Stimulated activated CD8-positive, alpha-beta memory T cell treated with anti-CD3 and anti-CD28 coated beads, Interleukin-7, amount 100 ng/mL, for 4 hours (primary cell): ENCODE measurements at places on chromosomes 13 and 19.

GRCh38 chr19:18771328-18772242 lies 19.5 kb downstream of the COMP start:
- no peak for DNase-seq

GRCh38 chr19:40143612-40144011 lies 47.6 kb upstream of the MAP3K10 start:
- peak; percentile 50 for DNase-seq

GRCh38 chr13:101626925-101627555 lies 174.6 kb downstream of the ITGBL1 start:
- DNase-seq: no peak

DNA sequence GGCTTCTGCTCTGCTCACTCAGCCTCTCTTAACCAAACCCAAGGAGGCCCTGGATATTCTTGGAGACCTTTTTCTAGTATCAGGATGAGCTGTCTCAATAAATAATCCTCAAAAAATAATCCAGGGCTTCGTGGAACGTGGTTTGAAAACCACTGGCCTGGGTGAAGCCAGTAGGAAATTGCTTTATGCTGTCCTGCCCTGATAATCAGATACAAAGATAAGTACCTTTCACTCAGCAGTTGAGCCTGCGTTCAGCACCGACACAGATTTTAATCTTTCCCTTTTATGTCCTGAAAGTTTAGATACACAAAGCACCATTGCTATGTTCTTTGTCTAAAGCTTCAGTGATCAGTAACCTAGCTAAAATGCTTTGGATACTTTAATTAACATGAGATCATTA lies 460.0 kb downstream of the RFC3 start:
- no peak for DNase-seq

DNA sequence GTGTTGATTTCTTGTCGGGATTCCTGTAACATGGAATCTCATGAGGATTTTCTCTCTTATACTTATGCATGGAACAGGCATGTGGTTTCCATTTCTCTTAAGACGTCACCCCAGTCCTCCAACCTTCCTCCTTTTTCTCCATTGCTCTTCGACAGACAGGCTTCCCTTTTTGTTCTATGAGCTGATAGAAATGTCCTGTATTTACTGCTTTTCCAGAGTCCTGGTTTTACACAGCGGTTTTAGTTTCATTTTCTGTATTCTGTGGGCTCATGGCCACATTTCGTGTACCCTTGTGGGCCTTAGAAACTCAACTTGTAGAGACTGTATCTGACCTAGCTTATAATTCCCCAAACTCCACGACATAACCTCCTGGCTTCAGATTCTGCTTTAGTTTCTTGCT lies 113.1 kb downstream of the PAN3 start:
- no peak for DNase-seq

GRCh38 chr19:41859618-41860418 lies at the start of gene RPS19:
Gene RPS19, plus strand, starts transcription at chr19:41860255. Its CDS starts 520 bp downstream, at chr19:41860775.
- DNase-seq: peak; percentile 97

DNA sequence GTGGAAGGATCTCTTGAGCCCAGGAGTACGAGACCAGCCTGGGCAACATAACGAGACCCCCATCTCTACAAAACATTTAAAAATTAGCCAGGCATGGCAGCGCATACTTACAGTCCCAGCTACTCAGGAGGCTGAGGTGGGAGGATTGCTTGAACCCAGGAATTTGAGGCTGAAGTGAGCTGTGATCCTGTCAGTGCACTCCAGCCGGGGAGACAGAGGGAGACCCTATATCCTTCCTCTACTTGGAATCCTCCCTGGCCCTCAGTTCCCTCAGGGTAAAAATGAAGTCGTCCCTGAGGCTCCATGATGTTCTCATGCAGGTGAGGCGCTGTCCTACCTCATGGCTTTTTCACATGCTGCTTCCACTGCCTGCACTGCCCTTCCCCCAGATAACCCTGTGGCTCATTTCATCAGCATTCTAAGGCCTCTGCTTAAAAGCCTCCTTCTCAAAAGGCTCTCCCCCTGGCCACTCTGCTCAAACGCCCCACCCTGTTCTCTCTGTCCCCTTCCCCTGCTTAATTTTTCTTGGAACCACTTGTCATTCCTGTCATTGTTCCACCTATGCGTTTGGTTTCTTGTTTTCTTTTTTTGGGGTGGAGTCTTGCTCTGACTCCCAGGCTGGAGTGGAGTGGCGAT lies 19.2 kb downstream of the DNM2 start:
- DNase-seq: no peak

- no peak for DNase-seq
Measured at GRCh38 chr13:113089693-113090414, 15.7 kb upstream of the F7 start.

DNA sequence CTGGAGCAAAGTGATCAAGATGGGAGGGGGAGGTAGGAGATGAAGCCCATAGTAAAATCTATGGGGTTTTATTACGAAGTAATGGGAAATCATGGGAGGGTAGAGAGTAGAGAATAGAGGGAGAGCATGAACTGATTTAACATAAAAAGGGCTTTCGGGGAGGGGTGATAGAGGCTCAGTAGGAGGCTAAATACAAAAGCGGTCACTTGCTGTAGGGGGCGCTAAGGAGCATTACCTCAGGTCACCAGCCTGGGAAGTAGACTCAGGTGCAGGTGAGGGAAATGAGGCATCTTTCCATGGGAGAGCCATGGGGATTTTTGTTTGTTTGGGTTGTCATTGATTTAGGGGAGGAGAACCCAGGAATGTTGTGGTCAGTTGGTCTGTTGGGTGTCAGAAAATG lies 14.1 kb downstream of the KRTDAP start:
- no peak for DNase-seq

GRCh38 chr19:40690693-40691420 lies 406 bp upstream of the NUMBL start:
- peak; percentile 86 for DNase-seq

DNA sequence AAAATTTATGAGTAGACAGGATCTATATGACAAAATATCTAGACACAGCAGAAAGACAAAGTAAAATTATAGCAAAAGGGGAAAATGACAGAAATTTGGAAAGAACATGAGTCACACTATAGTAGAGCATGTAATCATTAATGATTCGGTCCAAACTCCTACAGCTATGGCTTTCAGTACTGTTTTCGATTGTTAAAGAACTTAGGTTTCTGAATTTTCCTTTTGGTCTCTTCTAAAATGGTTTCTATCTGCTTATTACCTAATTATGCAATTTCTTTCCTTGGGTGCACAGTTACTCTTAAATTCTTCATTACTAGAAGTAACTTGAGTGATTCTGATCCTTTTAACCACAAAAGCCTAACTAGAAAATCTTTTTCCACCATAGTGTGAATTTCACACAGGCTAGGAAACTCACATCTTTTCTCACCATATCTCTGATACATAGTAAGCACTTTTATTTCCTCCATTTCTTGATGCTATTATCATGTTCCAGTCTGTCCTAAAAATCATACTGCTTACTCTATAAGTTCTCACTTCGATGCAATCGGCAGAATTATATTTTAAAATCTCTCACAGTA lies 1101.4 kb downstream of the PCDH9 start:
- DNase-seq: no peak

DNA sequence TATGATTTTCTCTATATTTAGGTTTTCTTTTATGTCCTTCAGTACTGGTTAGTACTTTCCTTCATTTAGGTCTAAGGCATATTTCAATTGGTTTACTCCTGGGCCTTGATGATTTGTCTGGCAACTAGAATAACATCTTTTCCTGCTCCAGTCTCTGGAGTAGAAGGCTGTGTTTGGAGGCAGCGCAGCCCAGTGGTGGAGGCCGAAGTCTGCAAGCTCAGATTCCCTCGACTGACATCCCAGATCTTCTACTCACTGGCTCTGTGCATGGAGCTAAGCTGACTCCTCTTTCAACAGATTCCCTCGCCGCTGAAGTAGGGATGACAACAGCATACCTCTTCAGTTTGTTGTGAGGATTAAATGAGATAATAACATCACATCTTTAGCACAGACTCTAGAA lies 141.0 kb downstream of the RAP2A start:
- DNase-seq: no peak

GRCh38 chr13:40485611-40486517 lies 180.6 kb downstream of the FOXO1 start:
- peak; percentile 43 for DNase-seq

GRCh38 chr13:77833331-77833863 lies 85.2 kb downstream of the EDNRB start:
- DNase-seq: no peak

GRCh38 chr13:31009166-31009565 lies 76.7 kb downstream of the TEX26 start:
- DNase-seq: no peak

- DNase-seq: no peak
Measured at GRCh38 chr13:41970022-41970421, 9.1 kb upstream of the VWA8 start.

GRCh38 chr19:35936738-35937268 lies 629 bp downstream of the LRFN3 start:
- no peak for DNase-seq

GRCh38 chr13:31923134-31923763 lies 108.3 kb upstream of the FRY start:
- DNase-seq: no peak

DNA sequence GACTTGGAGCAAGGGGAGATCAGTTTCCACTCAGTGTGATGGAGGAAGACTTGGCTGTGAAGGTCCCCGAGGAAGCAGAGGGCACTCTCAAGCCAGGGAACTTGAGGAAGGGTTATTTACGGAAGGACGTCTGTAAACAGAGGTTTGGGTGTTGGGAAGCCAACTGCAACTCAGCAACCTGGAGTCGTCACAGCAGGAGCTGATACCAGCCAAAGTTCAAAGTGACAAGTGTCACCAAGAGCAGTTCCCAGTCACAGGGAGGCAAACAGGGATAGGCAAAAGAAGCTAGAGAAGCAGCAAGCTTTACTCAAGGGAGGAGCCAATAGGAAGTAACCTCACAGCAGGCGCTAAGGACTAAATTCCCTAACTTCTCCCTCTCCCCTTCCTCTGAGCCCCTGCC lies 205.5 kb downstream of the EFNB2 start:
- DNase-seq: no peak

GRCh38 chr13:78680115-78680561 lies 21.2 kb upstream of the OBI1 start:
- no peak for DNase-seq
